ENCODE measurements at places on chromosomes 5 and 9.
A peak's percentile ranks its signal among the peaks of the same experiment; 100 is the strongest.

DNA sequence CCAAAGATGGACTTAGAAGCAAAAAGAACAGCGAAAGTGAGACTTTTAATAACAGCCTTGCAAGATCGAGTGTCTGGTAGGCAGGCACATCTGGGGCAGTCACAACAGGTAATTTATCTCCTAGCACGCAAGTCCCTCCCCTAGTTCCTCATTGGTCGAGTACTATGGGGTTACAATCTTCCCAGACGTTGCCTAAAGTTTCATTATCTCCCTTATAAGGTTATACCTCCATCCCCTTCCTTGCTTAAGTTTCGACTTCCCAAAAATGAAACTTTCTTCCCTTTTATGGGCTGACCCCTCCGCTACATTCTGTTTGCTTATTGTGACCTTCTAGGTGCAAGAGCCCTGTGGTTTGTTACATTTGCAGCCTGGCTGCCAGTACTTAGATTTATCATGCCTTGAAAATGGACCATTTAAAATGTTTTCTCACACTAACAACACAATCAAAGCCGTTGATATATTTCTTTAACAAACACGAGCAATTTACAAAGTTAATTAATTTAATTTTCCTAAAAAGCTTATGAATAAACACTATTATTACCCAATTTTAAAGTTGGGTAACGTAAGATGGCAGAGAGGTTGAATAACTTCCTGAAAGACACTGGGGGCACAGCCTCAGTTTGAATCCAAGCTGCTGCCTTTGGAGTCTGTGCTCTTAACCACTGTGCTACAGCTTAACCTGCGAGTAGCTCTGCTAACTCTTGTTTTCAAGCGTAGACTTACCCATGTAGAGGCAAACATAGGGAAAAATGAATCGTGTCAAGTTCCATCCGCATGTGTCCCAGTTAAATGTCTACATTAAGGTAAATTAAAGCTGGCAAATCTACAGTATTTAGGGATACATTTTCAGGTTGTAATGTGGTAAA lies 91.7 kb downstream of the EDIL3 start:
- H3K4me3 ChIP-seq, result no peak overlapping the region
- H3K27ac ChIP-seq, result no peak overlapping the region
- H3K27me3 ChIP-seq, result no peaks in the 10 kb centered on the region

- no peaks in the 10 kb centered on the region for H3K4me1 ChIP-seq
- no peaks in the 10 kb centered on the region for H3K27me3 ChIP-seq
- H3K36me3 ChIP-seq, result peaks cover 4% of the 10 kb centered on the region
- no peak for DNase-seq
These were observed 28.7 kb downstream of the DNAJC21 start for GRCh38 chr5:34957857-34958690.

GRCh38 chr5:50794812-50795211 lies 128.4 kb downstream of the PARP8 start:
- no peaks in the 10 kb centered on the region for H3K4me1 ChIP-seq
- H3K27ac ChIP-seq, result no peak overlapping the region
- no peaks in the 10 kb centered on the region for H3K36me3 ChIP-seq
- H3K27me3 ChIP-seq, result no peaks in the 10 kb centered on the region

GRCh38 chr5:143672806-143673205 lies 139.2 kb upstream of the HMHB1 start:
- H3K4me3 ChIP-seq, result no peak overlapping the region
- DNase-seq, result no peak
- H3K27me3 ChIP-seq, result no peaks in the 10 kb centered on the region
- H3K4me1 ChIP-seq, result no peaks in the 10 kb centered on the region
- H3K27ac ChIP-seq, result no peak overlapping the region

GRCh38 chr9:130472184-130472705 lies 27.5 kb downstream of the ASS1 start:
- H3K27me3 ChIP-seq, result no peaks in the 10 kb centered on the region
- no peak overlapping the region for H3K27ac ChIP-seq
- no peaks in the 10 kb centered on the region for H3K36me3 ChIP-seq
- DNase-seq, result no peak

DNA sequence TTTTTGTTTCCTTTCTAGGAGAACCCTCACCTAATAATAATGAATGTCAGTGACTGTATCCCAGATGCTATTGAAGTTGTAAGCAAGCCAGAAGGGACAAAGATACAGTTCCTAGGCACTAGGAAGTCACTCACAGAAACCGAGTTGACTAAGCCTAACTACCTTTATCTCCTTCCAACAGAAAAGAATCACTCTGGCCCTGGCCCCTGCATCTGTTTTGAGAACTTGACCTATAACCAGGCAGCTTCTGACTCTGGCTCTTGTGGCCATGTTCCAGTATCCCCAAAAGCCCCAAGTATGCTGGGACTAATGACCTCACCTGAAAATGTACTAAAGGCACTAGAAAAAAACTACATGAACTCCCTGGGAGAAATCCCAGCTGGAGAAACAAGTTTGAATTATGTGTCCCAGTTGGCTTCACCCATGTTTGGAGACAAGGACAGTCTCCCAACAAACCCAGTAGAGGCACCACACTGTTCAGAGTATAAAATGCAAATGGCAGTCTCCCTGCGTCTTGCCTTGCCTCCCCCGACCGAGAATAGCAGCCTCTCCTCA lies 87.1 kb downstream of the OSMR start:
- no peaks in the 10 kb centered on the region for H3K4me1 ChIP-seq
- no peaks in the 10 kb centered on the region for H3K27me3 ChIP-seq
- no peak for DNase-seq
- no peak overlapping the region for H3K27ac ChIP-seq
- peaks cover 14% of the 10 kb centered on the region for H3K36me3 ChIP-seq
- no peak overlapping the region for H3K4me3 ChIP-seq

GRCh38 chr5:109905906-109906305 lies 216.2 kb downstream of the MAN2A1 start:
- H3K27ac ChIP-seq, result no peak overlapping the region
- H3K4me1 ChIP-seq, result no peaks in the 10 kb centered on the region
- peaks cover 9% of the 10 kb centered on the region for H3K27me3 ChIP-seq
- no peaks in the 10 kb centered on the region for H3K36me3 ChIP-seq

DNA sequence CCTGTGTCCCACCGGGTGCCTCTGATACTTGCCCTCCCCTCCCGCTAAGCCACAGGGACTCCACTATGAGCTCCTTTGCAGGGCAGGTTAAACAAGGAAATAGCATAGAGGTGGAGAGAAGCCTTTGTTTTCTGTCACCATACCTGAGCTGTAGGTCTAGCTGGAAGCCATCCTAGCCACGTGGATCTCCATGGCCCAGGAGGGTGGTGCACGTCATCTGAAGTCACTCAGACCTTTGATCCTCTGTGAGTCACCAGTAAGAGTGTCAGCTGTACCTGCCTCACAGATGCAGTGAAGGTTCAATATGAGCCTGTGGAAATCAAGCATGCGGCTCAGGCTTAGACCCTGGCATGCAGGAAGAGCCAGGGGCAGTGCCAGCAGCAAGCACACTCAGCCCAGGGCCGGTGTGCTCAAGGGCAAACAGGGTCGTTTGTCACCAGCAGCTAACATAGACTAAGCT lies 55.1 kb downstream of the ASS1 start:
- no peak overlapping the region for H3K4me3 ChIP-seq
- no peaks in the 10 kb centered on the region for H3K36me3 ChIP-seq
- peak; percentile 68 for DNase-seq
- no peak overlapping the region for H3K27ac ChIP-seq
- no peaks in the 10 kb centered on the region for H3K27me3 ChIP-seq
